ENCODE measurements at places on chromosomes 4 and X.

DNA sequence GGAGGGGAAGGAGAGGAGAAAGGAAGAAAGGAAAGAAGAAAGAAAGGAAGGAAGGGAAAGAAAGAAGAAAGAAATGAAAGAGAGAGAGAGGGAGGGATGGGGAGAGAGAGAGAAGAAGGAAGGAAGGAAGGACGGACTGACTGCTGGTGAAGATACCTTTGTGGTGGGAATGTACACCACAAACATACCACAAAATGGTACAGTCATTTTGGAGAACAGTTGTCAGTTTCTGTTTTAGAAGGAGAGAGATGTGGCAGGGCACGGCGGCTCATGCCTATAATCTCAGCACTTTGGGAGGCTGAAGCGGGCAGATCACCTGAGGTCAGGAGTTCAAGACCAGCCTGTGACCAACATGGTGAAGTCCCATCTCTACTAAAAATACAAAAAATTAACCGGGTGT lies 40.0 kb upstream of the SHISA3 start:
- H3K4me1 ChIP-seq = no peaks in the 10 kb centered on the region
- no peak for DNase-seq
- H3K36me3 ChIP-seq = no peaks in the 10 kb centered on the region
- no peaks in the 10 kb centered on the region for H3K27me3 ChIP-seq

DNA sequence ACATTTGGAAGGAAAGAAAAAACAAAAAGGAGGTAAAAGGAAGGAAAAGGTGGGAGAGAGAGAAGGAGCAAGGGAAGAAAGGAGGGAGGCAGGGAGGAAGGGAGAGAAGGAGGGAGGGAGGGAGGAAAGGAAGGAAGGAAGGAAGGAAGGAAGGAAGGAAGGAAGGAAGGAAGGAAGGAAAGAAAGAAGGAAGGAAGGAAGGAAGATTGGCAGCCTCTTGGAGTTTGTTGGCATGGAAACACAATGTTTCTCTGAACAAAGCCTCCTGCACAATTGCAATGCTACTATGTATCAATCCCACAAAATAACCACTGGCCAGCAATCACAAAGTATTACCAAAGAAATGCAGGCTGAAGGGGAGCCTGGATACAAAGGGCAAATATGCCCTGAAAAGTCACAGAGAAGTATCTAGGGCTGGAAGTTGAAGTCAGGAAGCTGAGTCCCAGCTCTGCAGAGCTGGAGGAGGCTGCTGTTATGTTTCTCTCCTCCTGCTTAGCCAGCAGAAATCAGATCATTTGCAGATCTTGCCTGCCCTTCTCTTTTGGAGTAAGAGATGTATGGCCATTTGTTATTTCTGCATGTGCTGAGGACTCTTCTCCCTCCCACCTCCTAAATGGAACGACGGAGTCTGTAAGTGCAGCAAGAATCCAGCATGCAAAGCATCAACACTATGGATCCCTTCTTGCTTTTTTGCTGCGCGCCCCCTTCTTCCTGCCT lies 195.9 kb upstream of the LDB2 start:
- no peak overlapping the region for H3K27ac ChIP-seq
- no peak for DNase-seq
- H3K27me3 ChIP-seq = no peaks in the 10 kb centered on the region
- no peaks in the 10 kb centered on the region for H3K36me3 ChIP-seq

- no peak overlapping the region for H3K4me3 ChIP-seq
- H3K4me1 ChIP-seq = peaks cover 6% of the 10 kb centered on the region
- DNase-seq = no peak
- H3K27ac ChIP-seq = no peak overlapping the region
Measured at GRCh38 chr4:187777954-187778353, 217.6 kb upstream of the ZFP42 start.

DNA sequence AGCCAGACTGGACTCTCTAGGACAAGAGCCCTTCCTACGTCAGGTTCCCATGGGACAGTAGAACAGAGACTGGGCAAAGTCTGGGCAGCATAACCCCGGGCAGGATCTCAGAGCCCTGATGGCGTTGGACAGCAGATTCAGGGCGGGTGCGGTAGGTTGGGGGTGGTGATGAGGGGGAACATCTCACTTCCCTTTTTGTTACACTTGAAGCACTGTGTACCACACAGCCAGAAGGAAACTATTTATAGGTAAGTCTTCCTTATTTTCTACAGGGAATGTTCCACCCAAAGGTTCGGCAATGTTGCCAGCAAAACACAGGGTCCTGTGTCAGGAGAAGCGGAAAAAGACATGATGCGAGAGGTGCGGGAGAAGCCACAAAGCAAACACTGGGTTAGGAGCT lies 54.3 kb downstream of the TSC22D3 start:
- no peak overlapping the region for H3K27ac ChIP-seq
- H3K27me3 ChIP-seq = no peaks in the 10 kb centered on the region
- DNase-seq = no peak
- no peaks in the 10 kb centered on the region for H3K36me3 ChIP-seq
- no peak overlapping the region for H3K4me3 ChIP-seq
- no peaks in the 10 kb centered on the region for H3K4me1 ChIP-seq
